Right lobe of liver (tissue), 6 donors: ENCODE measurements at places on chromosomes 3 and 15. TPM values are rescaled to one million over a fixed set of nuclear protein-coding genes. Genes with fewer than 3 reads are reported as not detected.
A peak's percentile ranks its signal among the peaks of the same experiment; 100 is the strongest.

DNA sequence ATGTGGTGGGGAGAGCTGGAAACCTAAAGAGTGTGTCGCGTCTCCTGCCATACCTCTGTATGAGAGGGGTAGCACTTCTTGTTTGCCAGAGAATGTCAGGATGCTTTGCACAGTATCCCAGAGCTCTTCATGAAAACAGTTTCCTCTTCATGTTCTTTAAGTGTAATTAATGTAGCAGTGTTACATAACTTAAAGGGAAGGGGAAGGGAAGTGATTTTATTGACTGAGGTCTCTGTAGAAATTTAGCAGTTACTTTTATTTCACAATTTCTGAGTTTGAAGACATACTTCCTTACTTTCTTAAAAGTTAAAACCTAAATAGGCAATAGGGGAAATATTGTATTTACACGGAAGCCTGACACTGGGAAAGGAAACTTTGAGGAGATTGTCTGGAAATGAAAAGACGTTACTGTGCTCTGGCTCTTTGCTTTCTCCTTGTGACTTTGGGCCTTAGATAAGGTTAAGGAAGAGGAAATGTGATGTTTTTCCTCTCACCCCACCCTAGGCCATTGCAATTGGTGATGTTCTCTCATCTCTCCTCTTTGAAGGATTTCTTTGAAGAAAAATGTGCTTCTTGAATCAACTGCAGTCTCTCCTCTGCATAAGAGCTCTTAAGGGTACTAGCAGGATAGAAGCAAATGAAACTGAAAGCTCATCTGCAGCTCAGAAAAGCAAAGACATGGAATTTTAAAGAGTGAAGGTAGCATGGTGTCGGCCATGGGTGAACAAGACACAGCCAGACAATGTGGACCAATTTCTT, 6.0 kb downstream of the NXPE3 start:
- no peak for DNase-seq

DNA sequence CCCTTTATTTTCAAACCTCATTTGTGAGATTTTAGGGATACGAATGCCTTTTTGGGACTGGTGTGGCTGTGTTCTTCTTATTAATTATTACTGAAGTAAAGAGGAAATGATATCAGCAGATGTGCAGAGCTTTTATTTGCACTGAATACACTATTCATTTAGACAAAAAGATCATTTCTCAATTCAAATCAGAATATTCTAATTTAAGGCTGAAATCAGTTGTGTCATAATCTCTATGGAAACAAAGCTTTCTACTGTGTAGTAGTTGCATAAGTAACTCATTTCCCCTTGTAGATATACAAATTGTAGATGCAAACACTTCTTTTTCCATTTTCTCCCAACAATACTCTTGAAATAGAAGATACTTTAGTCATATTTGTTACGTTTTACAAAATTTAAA, 56.0 kb downstream of the PDE8A start:
- DNase-seq, result no peak

DNA sequence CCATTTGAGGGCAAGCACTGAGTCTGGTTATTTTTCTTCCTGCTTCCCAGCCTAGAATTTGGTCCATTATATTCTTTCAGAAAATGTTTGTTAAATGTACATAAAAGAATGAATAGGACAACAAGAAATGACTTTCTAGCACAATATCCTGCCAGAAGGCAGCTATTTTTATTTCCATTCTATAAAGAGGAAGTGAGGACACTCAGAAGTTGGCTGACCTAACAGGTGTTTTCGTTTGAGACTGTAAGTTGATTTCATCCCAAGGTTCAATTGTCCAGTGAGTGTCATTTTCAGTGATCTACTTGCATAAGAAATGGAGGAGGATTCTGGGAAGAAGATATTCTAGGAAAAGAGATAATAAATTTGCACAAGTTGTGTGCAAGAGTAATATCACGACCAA, 191.9 kb upstream of the POU1F1 start:
- no peak for DNase-seq

- no peak for DNase-seq
These were observed 155.1 kb upstream of the FRMD4B start for GRCh38 chr3:69540706-69541581.

GRCh38 chr3:111351334-111351733, 190.7 kb upstream of the CD96 start:
- DNase-seq, result no peak

- no peak for DNase-seq
These were observed 241.7 kb upstream of the ICE2 start for GRCh38 chr15:60720493-60721256.

GRCh38 chr3:184284696-184285095, 8.9 kb downstream of the ECE2 start:
- DNase-seq, result peak; percentile 55

CIDEC gene
- total RNA-seq, result 101 TPM

CISH gene
- total RNA-seq, result 5.3 TPM

MEF2A gene
- total RNA-seq, result 20.9 TPM
